Stimulated activated CD8-positive, alpha-beta memory T cell treated with anti-CD3 and anti-CD28 coated beads, Interleukin-7, amount 100 ng/mL, for 1 hour (primary cell): ENCODE measurements at places on chromosomes 11 and 22.

- no peak for DNase-seq
Observed at GRCh38 chr11:12815931-12816494, 141.8 kb downstream of the TEAD1 start.

DNA sequence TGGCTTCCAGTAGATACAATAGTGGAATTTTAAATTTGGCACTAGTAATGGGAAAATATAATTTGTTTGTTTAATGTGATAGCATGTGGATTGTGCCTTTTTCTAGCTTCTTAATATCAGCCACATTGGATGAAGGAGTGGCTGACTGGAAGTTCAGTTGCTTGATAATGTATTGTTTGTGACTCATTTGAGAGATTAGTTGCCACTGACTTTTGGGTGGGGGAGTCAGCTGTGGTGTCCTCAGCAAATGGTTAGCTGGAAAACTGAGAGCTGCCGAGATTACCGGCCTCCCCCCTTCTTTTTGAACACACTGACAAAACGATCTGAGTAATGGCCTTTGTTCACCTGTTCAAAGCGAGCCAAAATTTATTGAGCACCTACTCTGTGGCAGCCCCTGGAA lies 5.5 kb downstream of the JAM3 start:
- DNase-seq: no peak

- no peak for DNase-seq
Observed at GRCh38 chr11:2678396-2678795, 21.4 kb downstream of the KCNQ1OT1 start.

GRCh38 chr11:115497303-115497702 lies 6.9 kb downstream of the CADM1 start:
- DNase-seq: no peak

GRCh38 chr22:26890870-26891269 lies 233.5 kb downstream of the MIAT start:
- no peak for DNase-seq
